ENCODE measurements at places on chromosomes 12 and 14.

- DNase-seq, result no peak
These were observed 17.7 kb downstream of the SMCO2 start for GRCh38 chr12:27464220-27464554.

GRCh38 chr12:96098631-96099030 lies 63.2 kb upstream of the LTA4H start:
- no peak for DNase-seq

- DNase-seq, result no peak
These were observed 48.5 kb upstream of the ARHGAP5 start for GRCh38 chr14:32028599-32028998.

DNA sequence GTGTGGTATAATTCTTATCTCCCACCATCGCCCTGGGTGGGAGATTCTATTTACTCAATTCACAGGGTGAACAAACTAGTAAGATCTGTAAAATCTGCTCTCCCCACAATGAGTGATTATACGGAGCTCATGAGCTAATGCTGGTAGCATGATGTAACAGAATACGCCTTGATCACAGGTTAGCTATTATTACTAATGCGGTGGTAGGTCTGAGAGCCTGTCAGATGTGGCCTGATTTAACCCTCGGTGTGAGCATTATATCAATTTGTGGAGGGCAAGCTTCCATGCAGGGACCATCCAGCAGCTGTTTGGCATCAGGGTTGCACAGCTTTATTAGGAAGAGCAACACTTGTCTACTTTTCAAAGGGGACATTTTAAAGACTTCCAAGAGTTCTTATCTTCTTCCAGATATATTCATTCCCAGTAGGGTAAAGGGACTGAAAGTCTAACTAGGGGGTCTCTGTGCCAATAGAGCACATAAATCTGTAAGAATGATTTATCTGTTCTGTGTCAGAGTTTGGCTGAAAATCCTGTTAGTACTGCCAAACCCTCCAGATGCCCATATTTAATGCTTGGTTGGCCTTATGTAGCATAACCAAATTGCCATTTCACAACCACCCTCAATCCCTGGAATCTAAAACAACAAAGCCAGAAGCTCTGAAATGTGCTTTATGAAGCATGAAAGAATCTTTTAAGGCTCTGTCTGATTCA lies 18.7 kb downstream of the TSHR start:
- DNase-seq, result peak; percentile 99

DNA sequence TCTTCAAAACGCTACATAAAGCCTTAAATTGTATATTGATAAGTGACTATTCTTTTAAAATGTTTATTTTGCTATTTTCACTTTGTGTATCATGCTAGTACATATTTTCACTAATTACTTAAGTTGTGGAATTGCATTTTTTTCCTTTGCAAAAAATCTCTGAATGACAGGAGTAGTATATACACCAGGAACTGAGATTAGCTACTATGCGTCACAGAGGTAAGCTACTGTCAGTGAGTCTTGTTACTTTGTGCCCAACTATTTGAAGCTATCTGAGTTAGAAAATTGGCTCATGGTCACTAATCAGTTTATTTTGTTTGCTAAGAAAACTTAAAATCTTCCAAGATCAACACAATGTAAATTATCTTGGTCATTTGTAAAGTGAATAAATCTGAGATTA lies 887.4 kb downstream of the TMTC2 start:
- DNase-seq, result no peak

GRCh38 chr12:118548887-118549509 lies 172.6 kb downstream of the SUDS3 start:
- no peak for DNase-seq

DNA sequence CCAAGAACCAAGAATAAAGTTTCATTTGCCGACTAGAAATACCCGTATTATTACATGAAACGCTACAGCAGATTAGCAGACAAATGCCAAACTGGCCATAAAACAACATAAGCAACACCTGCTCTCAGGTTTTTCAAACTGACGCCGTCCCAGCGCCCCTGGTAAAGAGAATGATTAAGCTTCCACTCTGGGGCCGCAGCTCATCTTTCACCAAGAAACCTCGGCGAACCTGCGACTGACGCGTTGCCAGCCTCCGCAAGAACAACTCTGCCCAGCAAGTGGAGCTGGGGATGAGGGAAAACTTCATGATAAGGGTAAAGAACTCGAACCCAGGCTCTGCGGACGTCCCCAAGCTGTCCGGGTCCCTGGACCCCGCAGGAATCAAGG lies 530 bp downstream of the ARL1 start:
- DNase-seq, result peak; percentile 66

DNA sequence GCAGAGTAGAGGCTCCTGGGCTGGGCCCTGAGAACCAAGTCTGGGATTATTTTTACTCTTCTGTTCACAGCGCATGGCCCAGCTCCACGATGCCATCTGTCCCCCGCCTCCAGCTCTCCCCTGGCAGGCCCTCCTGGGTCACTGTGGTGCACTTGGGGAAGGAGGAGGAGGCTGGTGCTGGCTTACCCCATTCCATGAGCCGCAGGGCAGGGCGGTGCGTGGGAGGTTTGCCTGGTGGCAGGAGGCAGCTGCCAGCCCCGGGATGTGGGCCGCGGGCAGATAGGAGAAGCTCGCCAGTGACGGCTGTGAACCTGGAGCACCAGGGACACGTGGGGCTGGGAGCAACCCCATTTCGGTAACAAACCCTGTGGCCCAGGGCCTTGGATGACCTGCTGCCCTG lies 23.2 kb downstream of the TEAD4 start:
- no peak for DNase-seq

DNA sequence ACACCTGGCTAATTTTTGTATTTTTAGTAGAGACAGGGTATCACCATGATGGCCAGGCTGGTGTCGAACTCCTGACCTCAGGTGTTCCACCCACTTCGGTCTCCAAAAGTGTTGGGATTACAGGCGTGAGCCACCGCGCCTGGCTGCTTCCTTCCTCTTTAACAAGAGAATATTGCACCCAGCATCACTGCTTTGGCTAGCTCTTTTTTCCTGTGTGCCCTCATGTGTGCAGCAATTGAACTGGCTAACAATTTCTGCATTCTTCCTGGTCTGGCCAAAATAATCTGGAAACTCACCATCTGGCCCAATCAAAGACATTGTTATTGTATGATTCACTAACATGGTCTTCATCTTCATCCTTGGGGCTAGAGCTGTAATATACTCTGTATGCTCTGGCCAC lies 2.7 kb upstream of the ASB8 start:
- DNase-seq, result no peak

- DNase-seq, result no peak
These were observed 98.1 kb upstream of the NCOR2 start for GRCh38 chr12:124665511-124665910.

- no peak for DNase-seq
These were observed 47.4 kb upstream of the FLRT2 start for GRCh38 chr14:85482552-85482951.

GRCh38 chr12:464484-465267 lies 4.9 kb downstream of the B4GALNT3 start:
- peak; percentile 78 for DNase-seq

DNA sequence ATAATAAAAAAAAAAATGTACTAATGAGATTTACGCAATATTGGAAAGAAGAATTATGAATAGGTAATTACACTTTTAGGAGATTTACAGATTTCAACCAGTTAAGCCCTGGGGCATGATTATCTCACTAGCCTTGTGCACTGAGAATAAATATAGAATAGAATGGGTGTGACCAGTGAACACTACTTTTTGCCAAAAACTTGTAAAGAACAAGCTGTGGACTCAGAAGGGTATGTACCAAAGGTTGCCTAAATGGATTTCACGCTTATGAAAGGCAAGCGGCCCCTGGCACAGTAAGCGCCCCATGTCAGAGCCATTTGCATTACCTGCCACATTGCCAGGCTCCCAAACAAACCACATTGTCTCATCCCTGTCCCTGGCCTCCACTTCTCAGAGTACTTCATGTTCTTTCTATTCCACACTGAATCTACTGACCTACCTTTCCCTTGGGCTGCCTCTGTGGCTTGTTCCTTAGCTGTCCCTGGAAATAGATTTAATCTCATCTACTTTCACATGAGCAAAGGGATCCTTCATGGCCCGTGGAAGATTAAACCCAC lies 170.6 kb upstream of the DIO2 start:
- no peak for DNase-seq

DNA sequence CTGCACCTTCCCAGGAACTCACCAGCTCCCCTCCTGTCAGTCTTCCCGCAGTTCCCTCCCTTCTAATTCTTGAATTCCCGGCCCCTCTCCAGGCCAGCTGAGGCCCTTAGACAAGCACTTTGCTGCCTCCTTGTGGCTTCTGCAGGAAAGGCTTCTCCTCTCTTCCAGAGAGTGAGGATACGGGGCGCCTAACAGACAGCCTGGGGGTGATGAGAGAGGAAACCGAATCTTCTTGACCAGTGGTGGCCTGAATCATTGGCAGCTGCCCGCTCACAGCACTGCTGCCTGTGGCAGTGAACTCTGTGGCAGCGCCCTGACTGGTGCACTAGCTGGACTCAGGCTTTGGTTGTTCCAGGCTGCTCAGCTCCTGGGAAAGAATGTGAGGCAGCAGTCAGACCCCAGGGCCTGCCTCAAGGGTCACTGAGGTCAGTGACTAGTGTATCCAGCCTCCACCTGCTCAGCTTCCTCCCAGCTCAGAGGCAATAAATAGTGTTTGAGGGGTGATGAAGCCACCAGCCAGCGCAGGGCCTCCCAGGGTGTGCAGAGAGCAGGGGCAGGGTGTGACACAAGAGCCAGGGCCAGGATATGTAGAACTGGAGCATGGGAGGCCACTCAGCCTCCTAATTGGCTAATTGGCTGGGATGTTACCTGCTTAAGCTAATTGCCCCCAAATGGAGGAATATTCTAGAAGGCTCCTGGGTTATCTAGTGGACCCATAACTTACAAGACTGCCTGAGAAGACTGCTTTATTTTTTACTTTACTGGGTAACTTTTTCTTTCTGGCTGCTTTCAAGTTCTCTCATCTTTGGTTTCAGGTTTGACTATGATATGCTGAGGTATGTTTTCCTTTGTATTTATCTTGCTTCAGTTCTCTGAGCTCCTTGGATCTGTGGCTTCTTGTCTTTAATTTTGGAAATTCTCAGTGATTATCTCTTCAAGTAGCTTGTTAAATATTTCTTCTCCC lies 12.9 kb upstream of the MCRS1 start:
- DNase-seq, result peak; percentile 77

- no peak for DNase-seq
These were observed 17.0 kb downstream of the ANO6 start for GRCh38 chr12:45232756-45233372.

- no peak for DNase-seq
These were observed 12.8 kb upstream of the NRDE2 start for GRCh38 chr14:90344331-90345238.
